Activated T-helper 2 cell treated with anti-CD3 and anti-CD28 coated beads, Interferon-gamma antibody, Interleukin-2, Interleukin-4, amounts not matched to agents 10 μg/mL and 5 μg/mL and 100 μg/mL, durations not matched to agents 14 hours and 24 hours and 36 hours (primary cell): ENCODE measurements at places on chromosomes 12 and 14. TPM values are rescaled to one million over a fixed set of nuclear protein-coding genes. Genes with fewer than 3 reads are reported as not detected.

The USP5 gene
- 133 and 134 TPM in 2 replicates for total RNA-seq

The EGLN3 gene
- total RNA-seq, result 16.0 and 17.0 TPM in 2 replicates

The CREBL2 gene
- total RNA-seq, result 22.3 and 23.3 TPM in 2 replicates

The SYNDIG1L gene
- total RNA-seq, result not detected in 2 replicates

The PMEL gene
- 0.32 and 0.37 TPM in 2 replicates for total RNA-seq

The GALNT9 gene
- not detected in 2 replicates for total RNA-seq

The RIN3 gene
- total RNA-seq, result 21.1 and 22.1 TPM in 2 replicates

DNA sequence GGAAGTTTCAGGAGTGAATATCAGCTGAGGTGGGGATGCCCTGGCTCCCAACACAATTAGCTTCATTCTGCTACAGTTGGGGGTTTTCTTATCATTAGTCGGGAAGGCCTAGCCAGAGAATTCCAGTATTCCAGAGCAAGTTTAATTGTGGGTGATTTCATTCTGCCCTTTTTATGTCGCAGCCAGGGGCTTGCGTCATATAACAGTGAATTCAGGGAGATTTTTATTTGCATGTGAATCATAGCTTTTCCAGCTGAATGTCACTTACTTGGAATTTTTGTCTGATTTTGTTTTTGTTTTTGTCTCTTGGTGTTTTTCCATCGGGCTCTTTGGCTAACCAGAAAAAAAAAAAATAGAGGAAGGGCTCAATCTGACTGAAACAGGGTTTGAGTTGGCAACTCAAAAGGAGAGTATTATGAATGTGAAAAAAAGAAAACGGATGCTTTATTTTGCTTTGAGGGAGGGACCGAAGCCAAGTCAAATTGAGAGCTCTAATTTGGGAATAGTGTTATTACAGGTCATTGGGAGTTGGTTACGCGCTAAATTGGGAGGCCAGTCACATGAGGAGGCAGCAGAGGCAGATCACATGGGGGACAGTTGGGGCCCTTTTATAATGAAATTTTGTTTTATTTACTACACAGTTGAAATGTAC lies 119.4 kb downstream of the SAMD4A start:
- DNase-seq, result no peak

- peak; percentile 9 for DNase-seq
Measured at GRCh38 chr14:86654558-86655184, 1124.7 kb downstream of the FLRT2 start.

GRCh38 chr12:88339254-88339949 lies 197.3 kb downstream of the TMTC3 start:
- no peak for DNase-seq

GRCh38 chr14:61602733-61603077 lies 92.6 kb upstream of the HIF1A start:
- no peak for DNase-seq

- no peak for DNase-seq
Measured at GRCh38 chr12:56585098-56585497, 45.0 kb downstream of the BAZ2A start.

GRCh38 chr12:83224012-83224411 lies 537.3 kb downstream of the TMTC2 start:
- no peak for DNase-seq

- no peak for DNase-seq
Measured at GRCh38 chr12:85963326-85963725, 89.2 kb downstream of the NTS start.

DNA sequence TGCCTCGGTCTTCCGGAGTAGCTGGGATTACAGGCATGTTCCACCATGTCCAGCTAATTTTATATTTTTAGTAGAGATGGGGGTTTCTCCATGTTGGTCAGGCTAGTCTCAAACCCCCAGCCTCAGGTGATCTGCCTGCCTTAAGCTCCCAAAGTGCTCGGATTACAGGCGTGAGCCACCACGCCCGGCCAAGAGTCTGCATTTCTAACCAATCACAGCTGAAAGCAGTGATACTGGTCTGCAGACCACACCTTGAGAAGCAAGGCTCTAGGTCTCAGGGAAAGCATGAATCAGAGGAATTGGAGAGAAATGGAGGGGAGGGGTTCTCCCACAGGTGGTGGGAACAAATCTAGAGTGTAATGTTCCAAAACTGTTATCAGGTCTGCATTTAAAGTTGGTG lies 55.2 kb upstream of the TMEM263 start:
- DNase-seq, result no peak

DNA sequence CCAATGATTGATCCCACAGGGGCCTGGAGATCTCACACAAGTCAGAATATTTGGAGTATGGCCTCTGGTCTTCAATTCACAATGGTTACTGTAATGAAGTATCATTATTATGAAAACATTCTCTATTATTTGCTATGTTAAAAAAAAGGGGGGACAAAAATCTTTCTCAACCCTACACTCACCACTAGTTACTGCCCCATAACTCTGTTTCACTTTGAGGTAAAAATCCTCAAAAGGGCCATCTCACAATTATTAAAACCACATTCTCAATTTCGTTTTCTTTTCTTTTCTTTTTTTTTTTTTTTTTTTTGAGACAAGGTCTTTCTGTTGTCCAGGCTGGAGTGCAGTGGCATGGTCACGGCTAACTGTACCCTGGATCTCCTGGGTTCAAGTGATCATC lies 59.6 kb upstream of the KCNC2 start:
- no peak for DNase-seq

DNA sequence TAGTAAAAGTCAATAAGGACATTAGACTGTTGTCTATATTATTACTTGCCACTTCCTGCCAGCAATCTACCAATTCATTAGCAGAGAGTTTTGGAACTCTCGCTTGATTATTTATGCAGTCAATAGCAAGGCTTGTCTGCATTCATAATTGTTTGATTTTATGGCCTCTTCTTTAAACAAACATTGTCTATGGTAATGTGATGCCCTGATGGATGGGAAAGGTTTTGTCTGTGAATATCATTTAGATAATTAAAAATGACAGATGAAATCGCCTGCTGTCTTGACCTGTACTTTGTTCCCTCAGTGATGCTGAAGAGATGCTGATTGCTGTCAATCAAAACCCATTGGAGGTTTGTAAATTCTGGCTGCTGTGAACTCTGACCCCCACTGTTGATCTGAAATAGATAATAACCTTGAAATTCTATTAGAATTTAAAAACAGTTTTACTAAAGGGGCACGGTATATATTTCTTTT lies 455.3 kb downstream of the NPAS3 start:
- DNase-seq, result no peak

- DNase-seq, result no peak
Measured at GRCh38 chr12:10448236-10448635, 4.9 kb downstream of the KLRC1 start.

- no peak for DNase-seq
Measured at GRCh38 chr14:99274346-99275221, 2.6 kb upstream of the BCL11B start.

- no peak for DNase-seq
Measured at GRCh38 chr14:74705613-74706500, 7.0 kb downstream of the AREL1 start.

GRCh38 chr14:102863381-102863780 lies 59.1 kb upstream of the AMN start:
- DNase-seq, result no peak

- DNase-seq, result peak; percentile 36
Measured at GRCh38 chr12:113103756-113104450, 31.7 kb downstream of the RASAL1 start.

- DNase-seq, result no peak
Measured at GRCh38 chr12:131131808-131132117, 178.1 kb downstream of the ADGRD1 start.

- DNase-seq, result peak; percentile 70
Measured at GRCh38 chr14:68685419-68686204, 107.3 kb downstream of the ZFP36L1 start.

DNA sequence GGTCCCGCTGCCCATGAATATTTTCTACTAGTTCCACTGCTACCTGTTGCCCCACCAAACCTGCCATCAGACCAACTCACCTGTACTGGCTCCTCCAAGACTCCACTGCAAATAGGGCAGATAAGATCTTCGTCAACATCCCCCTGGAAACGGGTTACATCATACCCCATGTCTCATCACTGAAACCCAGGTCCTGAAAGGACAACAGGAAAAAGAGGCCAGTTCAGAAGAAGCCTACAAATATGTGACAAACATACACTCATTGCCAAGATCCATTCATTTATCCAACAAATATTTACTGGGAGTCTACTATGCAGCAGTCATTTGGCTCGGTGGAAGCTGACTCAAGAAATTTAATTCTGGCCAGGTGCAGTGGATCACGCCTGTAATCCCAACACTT lies 7.8 kb downstream of the RNF41 start:
- no peak for DNase-seq

- no peak for DNase-seq
Measured at GRCh38 chr14:47442211-47442610, 233.2 kb downstream of the MDGA2 start.

DNA sequence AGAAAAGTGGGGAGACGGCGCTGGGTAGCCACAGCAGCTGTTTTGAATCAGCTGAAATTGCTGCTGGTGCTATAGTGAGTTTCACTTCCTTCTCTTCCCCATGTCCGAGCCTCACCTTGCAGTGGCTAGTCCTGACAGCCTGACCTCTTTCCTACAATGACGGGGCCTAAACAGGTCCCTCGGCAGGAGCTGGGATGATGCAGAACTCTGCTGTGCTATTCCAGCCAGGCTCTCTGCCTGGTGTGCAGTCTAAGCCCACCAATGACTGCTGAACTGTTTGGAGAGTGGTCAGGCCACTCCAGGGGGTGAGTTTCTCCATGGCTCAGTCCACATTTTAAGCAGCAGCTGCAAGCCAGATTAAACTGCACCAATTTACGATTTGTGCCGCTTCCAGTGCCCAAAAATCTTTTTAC lies 207.3 kb downstream of the TTC7B start:
- no peak for DNase-seq

- DNase-seq, result no peak
Measured at GRCh38 chr12:10652192-10652591, 21.7 kb downstream of the STYK1 start.

GRCh38 chr12:64428956-64429355 lies 23.0 kb upstream of the TBK1 start:
- DNase-seq, result no peak

GRCh38 chr12:130374083-130374482 lies 36.4 kb downstream of the PIWIL1 start:
- no peak for DNase-seq

DNA sequence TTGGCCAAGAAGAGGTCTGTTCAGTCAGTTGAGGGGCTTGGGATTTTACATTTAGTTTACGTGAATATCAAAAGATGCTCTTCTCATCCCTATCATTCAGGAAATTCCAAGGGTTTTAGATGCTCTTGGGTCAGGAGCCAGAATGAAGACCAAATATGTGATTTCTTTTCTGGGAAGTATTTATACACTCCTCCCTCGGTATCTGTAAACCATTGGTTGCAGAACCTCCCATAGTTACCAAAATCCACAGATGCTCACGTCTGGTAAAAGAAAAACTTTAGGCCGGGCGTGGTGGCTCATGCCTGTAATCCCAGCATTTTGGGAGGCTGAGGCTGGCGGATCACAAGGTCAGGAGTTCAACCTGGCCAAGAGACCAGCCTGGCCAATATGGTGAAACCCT lies 75.9 kb downstream of the TNFAIP2 start:
- DNase-seq, result no peak

DNA sequence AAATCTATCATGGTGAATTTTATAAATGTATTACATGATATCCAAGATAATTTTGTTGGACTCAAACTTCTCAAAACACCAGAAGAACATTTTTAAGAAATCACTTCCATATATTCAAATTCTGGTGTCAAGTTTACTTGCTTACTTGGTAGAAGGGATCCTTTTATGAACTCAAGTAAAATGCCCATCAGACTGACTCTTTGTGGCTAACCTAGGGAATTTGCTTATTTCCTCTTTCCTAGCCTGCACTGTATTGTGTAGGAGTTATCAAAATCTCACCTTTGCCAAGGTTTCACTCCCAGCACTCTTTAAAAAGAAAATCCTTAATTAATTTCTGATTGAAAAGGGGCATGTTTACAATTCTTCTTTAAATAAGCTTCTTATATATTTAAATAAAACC lies 196.5 kb downstream of the DUSP6 start:
- no peak for DNase-seq

- DNase-seq, result no peak
Measured at GRCh38 chr12:28209782-28210181, 19.5 kb downstream of the CCDC91 start.

DNA sequence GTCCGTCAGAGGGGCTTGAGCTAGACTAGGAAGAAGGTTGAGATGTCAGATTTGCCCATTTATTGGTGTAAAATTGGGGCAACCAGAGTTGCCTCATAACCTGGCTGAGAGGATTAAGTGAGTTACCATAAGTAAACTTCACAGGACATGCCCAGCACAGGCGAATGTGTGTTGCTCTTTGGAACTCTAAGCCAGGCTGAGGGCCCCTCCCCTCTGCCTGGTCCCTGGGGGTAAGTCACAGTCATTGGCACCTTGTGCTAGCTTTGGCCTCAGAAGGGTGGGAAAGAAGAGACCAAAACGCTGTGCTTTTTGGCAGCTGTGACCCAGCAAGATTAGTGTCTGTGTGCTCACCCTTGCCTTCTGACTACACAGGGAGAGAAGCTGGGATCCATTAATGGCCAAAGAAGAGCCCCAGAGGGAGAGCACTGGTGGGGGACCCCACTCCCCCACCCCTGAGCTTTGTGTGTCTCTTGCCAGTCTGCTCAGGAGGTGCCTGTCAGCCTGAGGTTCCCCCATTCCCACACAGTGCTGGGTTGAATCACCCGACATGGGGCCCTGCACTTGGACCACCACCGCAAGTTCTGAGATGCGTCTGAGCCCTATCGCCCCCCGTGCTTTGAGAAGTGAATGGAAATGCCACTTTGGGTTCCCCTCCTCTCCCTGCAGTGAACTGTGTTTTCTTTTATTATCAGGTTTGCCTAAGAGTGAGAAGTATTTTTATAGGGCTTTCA lies 74.1 kb downstream of the CACNA1C start:
- no peak for DNase-seq

GRCh38 chr12:11891346-11891745 lies 179.4 kb upstream of the BCL2L14 start:
- no peak for DNase-seq

GRCh38 chr14:96126783-96127271 lies 77.8 kb upstream of the BDKRB2 start:
- no peak for DNase-seq

- peak; percentile 93 for DNase-seq
Measured at GRCh38 chr14:24241829-24242443, 487 bp downstream of the TINF2 start.

DNA sequence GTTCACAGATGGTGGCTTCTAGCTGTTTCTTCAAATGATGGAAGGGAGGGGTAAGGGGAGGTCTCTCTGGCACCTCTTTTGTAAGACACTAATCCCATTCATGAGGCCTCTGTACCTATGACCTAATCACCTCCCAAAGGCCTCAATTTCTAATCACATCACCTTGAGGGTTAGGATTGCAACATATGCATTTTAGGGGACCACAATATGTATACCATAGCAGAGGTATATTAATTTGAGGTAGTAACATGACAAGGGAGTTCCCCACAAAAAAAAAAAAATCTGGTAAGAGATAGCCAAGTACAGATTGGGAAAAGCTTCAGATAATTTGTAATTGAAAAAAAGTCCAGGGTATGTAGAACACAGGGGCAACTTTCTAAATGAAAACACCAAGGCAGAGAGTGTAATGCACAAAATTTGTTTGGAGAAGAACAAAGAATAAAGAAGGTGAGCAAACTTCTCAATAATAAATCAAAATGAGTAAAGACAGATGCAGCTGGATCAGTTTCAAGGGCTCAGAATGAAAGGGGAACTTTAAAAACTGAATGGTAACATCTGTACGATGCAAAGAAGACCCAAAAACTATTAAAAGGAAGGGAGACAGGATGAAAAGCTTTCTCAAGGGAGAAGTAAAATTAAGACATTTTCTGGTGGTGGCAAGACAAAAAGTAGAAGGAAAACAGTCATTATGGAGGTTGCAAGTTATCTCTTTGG lies 125.5 kb upstream of the DCN start:
- DNase-seq, result no peak
